ENCODE measurements at places on chromosomes 5 and 9.

DNA sequence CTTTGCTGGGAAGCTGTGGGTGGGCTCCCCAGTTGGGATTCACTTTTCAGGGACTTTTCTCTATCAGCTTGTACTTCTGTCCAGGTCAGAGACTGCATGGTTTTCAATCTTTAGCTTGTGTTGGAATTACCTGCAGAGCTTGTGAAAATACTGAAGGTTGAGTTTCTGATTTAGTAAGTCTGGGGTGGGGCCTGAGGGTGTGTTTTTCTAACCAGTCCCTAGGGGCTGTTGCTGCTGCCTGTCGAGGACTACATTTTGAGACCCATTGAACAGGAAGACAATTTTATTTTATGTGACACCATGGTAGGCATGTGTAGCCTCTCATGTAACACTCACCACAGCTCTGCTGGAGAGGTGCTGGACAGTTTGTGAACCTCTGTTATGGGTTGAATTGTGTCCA, 14.7 kb upstream of the MLANA start:
- DNase-seq, result no peak

DNA sequence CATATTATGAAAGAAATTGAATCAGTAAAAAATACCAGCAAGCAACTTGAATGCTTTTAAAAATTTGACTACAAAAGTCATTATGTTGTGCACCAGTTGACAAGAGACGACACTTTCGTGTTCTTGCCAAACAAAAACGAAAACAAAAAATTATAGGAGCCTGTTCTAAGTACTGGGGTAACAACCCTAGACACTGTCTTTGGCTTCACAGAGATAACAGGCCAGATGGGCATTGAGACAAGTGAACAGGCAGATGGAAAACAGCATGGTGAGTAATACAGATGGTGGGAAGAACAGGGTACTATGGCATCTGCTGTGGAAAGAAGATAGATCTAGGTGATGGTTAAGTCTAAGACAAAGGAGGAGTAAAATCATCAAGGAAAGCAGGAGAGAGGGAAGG, 99.0 kb downstream of the CDH12 start:
- DNase-seq, result no peak

DNA sequence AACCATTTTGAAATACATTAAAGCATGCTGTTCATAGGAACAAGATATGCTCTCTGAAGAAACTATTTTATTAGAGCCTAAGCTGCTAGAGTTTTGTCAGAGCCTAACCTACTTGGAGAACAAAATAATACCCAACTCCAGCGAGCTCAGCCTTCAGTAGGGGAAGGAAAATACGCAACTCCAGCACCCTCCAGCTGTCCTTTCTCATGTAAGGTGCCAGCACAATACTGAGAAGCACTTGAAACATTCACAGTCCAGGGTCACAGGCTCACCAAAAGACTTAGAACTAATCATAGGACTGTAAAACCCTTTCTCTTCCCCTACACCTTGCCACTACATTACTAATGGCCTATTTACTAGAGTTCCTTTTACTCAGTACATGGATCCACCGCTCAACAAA, 18.9 kb downstream of the DPYSL3 start:
- no peak for DNase-seq

- DNase-seq, result peak; percentile 8
Observed at GRCh38 chr5:77709993-77710685, 66.0 kb downstream of the TBCA start.

- DNase-seq, result no peak
Observed at GRCh38 chr9:116278326-116278725, 124.7 kb downstream of the PAPPA start.

GRCh38 chr9:16290169-16290568, 580.3 kb downstream of the BNC2 start:
- DNase-seq, result no peak

GRCh38 chr5:62737766-62738165, 159.1 kb downstream of the LRRC70 start:
- no peak for DNase-seq

GRCh38 chr9:125088752-125089151, 54.6 kb downstream of the SCAI start:
- DNase-seq, result no peak

DNA sequence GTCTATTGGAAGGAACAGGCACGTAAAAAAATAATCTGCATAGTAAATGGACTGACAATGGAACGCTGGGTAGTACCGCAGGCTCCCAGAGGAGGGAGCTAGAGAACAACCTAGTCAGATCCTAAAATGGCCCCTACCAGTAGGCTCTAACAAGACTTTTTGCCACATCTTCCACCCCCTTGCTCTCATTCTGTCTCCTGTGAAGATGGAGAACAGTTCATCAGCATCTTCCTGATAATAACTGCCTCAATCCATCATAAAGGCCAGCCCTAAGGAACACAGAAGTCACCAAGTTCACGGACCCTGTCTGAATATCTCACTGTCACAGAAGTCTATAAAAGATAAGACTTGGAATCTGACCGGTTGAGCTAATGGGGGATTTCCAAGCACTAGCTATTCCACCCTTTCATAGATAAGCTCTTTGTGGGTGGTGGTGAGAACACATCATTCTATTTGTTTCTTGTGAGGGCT, 133.4 kb downstream of the SLC1A3 start:
- peak; percentile 59 for DNase-seq

- no peak for DNase-seq
Observed at GRCh38 chr5:105849701-105850100, 1821.0 kb downstream of the EFNA5 start.

DNA sequence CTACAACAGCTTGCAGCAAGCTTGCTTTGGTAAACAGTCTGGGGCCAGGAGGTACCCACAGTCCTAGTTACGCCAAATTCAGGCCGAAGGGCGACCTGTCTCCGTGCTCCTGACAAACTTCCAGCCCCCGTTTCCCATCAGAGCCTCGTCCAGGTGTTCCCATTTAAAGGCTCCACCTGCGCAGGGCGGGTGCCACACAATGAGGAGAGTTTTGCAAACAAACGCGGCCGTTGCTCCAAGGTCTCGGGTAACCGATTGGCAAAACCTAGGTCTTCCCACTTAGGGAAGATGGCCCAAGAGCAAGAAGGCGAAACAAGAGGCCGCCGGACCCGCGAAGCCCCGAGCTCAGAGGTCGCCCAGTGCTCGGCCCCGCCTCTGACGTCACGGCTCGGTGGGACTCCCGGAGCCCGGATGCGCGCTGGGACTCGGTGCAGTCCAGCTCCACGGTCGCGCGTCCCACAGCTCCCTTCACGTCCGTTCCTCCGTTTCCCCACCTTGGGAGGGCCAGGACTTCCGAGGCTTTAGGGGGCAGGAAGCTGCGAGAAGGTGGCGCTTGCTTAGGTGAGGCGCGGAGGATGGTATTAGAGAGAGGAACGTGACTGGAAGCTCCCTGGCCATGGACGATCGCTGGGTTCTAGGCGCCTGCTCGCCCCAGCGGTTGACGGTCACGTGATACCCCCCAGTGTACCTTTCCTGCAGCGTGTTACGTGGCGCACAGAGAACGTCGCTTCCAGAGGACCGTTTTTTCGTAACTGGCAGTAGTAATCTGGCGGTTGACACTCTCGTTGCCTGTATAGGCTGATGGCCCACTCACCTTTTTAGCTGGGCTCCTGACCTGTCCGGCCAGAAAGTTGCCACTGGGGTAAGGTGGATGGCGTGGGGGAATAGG, 41.8 kb upstream of the KDM4C start:
- DNase-seq, result peak; percentile 7

- DNase-seq, result no peak
Observed at GRCh38 chr5:60023255-60023654, 129.7 kb upstream of the PDE4D start.

DNA sequence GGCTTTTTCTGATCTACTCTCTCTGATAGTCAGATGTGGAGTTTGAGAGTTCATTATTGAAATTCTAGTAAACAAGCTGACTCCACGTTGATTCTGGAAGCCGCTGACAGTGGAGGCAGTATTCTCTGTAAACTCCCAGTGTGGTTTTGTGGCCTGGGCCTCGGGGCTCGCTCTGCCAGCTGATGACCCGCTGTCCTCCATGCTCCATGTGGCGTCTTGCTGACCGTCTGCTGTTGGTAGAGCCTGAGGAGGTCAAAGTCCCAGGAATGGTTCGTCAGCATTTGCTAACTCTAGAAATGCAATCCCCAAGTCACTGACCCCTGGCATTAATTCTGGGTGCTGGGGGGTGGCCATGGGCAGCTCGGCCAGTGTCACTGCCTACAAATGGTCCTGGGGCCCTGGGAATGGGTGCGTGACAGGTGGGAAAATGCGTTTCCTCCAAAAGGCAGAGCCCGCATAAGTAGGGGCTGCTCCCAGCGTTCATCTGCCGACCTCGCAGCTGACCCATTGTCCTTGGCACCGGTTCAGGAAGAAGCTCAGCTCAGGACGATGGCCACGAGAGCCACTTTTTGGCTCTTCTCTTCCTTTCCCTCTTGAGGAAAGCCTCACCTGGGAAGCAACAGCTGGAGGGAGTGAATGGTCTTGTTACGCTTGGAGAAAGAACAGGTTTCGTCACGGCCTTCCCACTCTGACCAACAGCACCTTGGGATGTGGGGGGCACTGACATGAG, 55.1 kb downstream of the MRPL36 start:
- no peak for DNase-seq

GRCh38 chr5:136028782-136029742, at the start of gene TGFBI:
Gene TGFBI (plus strand): TSS chr5:136028988. CDS start chr5:136029056, 68 bp downstream.
- DNase-seq, result peak; percentile 74

- no peak for DNase-seq
Observed at GRCh38 chr9:107778661-107779060, 289.1 kb upstream of the KLF4 start.

GRCh38 chr5:56264417-56265025, 31.4 kb upstream of the ANKRD55 start:
- peak; percentile 47 for DNase-seq

DNA sequence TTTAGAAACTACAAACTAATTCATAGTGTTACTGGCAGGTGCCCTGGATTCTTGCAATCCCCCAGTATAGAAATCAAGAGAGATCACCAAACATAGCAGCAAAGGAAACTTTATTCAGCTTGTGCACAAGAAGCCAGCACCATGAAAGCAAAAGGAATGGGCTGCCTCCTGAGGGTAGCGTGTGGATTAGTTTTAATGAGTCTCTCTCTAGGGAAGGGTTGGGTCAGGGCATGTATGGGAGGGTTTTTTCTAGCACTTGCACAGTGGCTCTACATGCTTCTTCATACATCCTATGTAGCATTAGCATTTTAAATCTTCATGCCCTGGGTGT, 38.4 kb downstream of the LYRM7 start:
- DNase-seq, result no peak

DNA sequence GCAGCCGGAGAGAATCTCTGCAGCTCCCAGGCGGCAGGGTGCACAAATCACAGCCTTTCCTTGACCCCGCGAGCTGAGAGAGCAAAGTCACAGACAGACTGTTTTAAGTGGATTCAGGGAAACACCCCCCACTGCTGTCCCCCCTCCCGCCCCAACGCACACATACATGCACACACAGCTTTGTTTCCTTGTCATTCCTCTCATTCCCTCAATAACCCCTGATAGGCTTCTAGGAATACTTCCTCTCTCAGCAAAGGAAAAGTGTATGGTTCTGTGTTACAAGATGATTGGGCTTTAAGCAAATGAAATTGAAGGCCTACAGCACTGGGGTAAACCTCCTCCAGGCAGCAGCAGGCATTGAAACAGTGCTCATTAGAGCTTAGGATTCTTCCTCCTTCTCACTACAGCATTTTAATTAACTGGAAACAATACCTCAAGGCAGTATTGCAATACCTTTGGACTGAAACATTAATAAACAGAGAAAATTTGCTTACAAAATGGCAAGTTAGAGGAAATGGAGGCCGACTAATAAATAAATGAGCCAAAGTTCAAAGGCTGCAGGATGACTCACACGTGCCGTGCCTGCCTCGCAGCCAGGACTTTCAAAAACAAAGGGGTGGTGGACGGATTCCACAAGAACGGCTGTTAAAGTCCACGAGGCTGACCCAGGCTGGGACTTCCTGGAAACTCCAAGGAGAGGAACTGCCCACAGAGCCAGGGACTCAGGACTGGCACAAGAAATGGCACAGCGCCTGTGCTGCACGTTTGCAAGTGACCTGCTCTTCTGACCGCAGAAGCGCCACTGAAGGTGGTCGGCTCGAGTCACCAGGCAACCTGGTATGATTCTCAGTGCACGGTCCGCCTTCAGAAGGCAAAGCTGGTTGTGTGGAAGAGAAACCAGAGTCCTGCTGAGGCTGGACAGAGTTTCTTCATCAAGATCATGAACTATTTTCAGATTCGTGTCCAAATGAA, 236.2 kb downstream of the SYK start:
- DNase-seq, result peak; percentile 82

DNA sequence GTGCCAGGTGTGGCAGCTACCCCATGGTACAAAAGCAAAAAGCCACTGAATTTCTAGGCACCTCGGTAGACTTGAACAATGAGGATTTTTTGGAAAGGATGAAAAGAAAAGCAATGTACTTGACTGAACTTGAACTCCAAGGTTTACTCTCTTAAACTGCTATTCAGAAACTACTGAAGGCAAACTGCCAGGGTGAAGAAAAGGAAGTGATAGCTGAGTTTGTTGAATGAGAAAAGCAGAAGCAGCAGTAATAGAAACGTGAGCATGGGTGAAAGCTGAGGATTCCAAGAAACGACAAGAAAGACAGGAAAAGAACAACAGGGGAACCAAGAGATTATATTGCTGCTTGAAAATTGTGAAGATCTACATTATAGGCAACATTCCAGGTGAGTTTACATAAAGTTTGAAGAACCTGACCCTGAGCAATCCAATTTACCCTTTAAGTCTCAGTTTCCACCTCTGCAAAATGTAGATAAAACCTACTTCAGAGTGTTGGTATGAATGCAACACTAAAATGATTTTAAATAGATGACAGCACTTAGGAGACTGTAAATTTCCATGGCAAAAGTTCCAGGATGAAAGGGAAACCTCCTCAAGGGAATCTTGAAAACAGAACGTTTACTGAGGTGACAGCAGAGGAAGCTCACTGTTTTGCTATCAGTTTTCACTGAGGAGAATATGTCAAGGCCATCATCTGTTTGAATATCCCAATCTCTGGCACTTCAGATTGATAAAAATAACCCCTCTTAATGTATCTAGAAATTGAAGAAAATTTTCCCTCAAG, 245.8 kb downstream of the SPATA31D1 start:
- no peak for DNase-seq

GRCh38 chr5:122908108-122908507, 62.7 kb downstream of the SNX24 start:
- DNase-seq, result no peak

DNA sequence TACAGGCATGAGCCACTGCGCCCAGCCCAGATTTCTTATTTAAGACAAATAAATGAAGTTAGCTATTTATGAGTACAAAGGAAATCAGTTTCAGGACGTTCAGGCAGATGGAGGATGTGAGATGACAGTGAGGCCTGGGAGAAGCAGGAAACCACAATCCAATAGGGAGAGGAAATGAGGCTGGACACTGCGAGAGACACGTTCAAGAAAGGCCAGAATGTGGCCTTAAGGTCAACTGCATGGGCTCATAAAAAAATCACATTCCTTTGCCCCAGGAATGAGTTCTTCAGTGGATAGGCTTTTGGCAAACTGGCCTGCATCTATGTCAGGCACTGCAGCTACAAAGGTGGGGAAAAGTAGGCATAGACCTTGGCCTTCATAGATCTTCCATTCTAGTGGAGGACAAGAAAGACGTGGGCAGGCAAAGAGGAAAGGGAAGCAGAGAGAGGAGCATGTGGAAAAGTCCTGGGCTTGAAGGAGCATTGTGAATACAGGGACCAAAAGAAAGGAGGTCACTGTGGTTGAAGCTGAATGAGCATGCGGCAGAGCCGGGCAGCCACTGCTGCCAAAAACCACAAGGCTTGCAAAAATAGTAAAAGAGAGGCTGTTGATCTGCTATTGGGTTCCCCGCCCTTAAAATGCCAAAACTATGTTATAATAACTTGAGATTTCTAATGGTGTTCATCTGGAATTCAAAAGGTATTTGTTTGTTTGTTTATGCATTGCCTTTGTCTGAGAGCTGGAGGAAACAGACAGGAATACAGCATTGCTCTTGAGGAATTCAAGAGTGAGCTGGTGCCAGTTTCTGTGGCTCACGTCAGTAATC, 133.0 kb downstream of the GNA14 start:
- DNase-seq, result peak; percentile 88

Measured in AG10803 (cell line).